Activated effector memory CD4-positive, alpha-beta T cell treated with anti-CD3 and anti-CD28 coated beads, Interleukin-2, amount 50 U/mL, for 16 hours (primary cell): ENCODE measurements at places on chromosomes 12 and 14.

- DNase-seq, result no peak
Observed at GRCh38 chr14:71300566-71301330, 393.5 kb downstream of the PCNX1 start.

GRCh38 chr12:124784871-124785572 lies 78.6 kb downstream of the SCARB1 start:
- no peak for DNase-seq

DNA sequence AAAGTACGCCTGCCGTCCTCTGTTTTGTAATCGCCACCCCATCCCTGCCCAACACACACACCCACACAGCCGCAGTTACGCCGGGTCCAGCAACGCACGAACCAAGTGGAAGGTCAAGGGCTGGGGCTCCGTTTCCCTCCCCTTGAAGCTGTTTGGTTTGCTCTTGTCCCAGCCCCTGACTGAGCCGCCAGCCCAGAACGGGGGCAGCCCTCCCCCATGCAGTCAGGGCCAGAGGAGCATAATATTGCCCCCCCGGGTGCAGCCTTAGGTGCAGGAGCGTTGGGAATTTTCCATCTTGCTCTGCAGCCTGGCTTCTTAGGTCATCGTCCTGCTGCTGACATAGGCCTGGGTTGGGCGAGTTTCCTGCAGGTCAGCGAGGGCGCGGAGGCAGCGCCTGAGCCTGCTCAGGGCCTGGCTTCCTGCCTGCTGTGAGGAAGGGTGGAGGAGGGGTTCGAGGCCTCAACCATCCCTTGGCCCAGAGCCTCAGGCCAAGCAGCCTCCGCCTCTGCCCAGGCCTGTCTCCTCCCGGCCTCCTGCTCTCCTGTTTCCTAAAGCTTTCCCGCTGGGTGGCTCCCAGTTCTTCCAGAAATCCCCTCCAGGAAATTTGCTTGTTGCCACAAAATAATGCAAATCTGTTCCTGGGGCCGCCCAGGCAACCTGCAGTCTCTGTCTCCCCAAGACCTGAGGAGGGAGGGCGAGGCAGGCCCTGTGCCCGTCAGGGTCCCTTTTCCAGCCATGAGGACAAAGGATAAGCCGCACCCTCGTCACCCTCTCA lies 44.5 kb downstream of the PSMA6 start:
- DNase-seq, result no peak

DNA sequence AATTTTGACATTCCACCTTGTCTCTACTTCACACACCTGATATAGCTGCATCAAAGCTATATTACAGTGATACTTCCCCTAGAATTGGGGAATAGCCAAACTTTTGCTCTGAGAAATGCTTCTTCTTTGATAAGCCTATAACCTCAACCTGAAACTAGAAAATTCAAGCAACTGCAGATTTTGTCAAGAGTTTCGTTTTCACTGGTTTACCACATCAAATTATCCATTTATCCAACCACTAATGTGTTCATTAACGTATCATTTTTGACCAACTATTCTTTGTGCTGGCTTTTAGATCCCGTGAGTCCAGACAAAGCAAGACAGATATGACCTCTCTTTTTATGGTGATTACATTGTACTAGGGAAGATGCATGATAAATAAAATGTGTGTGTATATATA lies 13.5 kb upstream of the TAS2R46 start:
- no peak for DNase-seq

GRCh38 chr12:57836442-57837375 lies 9.8 kb downstream of the CTDSP2 start:
- DNase-seq, result peak; percentile 74

DNA sequence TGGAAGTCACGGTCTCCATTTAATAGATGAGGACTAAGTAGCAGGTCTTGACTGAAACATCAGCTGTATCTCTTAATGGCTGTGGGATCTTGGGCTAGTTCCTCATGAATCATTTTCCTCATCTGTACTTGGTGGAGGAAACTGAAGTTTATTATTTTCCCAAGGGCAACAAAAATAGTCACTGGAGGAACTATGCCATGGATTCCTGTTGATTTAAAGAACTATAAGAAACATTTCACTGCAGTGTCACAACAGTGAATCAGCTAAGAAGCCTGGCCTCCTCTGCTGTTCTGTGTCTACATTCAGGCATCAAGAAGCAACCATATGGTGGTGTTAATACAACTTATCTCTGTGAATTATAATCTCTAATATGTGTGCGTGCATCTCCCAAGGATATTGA lies 200.5 kb downstream of the STXBP6 start:
- no peak for DNase-seq

GRCh38 chr12:120214626-120215356 lies 13.9 kb upstream of the RPLP0 start:
- no peak for DNase-seq

DNA sequence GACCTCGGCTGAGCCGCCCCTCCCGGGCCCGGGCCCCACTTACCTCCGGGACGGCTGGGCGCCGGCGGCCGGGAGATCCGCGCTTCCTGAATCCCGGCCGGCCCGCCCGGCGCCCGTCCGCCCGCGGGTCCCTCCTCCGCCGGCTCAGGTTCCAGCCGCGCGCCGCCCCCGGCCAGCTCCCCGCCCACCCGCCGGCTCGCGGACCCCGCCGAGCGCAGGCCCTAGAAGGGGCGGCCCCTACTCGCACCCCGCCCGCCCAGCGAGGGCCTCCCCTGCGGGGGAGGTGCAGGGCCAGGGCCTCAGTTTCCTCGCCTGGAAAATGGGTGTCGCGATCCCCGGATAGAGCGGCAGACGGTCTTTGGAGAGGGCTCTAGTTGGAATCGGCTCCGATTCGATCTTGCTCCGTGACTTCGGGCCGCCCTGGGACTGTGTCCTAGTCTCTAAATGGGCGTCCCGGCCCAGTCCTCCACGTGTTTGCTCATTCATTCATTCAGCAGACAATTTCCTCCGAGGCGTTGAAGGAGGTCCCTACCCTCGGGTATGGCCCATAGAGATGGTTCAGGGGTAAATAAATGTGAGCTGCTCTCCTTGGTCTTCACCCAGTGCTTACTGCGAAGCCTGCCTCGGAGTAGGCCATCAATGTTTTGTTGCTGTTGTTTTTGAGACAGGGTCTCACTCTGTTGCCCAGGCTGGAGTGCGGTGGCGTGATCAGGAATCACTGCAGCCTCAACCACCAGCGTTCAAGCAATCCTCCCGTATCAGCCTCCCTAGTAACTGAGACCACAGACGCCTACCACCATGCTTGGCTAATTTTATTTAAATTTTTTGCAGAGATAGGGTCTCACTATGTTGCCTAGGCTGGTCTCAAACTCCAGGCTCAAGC lies at the start of gene TRPV4:
TSS of gene TRPV4 (minus strand) at position 92 of the 883 bp plus-strand sequence. CDS start 18,602 bp downstream, outside the sequence.
- DNase-seq, result no peak

DNA sequence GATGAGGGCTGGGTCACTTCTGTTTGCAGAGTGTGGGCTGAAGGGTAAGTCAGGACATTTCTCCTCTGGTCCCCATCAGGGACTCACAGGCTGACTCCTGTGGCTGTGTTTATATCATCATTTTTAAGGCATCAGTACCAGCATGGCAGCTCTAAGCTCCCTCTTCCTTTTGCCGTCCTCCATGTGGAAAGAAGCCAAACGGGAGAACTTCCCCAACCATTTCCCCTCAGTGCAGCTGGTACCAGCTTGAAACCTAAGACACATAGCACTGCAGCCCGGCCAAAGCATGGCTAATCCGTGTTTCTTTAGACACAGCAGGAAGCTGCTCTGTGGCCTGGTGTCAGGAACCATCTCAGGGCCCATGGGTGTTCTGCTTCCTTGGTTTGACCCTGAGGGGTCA lies 31.9 kb upstream of the ATP2A2 start:
- no peak for DNase-seq

GRCh38 chr14:99066378-99066777 lies 205.6 kb downstream of the BCL11B start:
- no peak for DNase-seq

- DNase-seq, result no peak
Observed at GRCh38 chr12:26782372-26783130, 50.4 kb downstream of the ITPR2 start.

DNA sequence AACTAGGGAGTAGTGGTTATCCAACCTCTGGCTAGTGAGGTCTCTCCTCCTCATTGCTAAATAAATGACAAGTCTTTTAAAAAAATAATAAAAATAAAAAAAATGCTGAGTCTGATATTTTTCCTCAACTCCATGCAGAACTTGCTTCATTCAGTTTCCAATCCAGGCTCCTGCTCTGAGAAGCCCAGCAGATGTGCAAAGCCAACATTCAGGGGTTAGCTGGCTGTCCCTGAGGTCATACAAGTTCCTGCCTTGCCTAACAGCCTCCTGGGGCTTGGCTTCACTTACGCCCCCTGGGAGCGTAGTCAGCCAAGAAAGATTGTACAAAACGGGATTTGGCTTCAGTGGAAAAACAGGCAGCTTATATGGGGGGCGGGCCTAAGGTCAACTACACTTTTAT lies 23.3 kb downstream of the RTRAF start:
- DNase-seq, result no peak

DNA sequence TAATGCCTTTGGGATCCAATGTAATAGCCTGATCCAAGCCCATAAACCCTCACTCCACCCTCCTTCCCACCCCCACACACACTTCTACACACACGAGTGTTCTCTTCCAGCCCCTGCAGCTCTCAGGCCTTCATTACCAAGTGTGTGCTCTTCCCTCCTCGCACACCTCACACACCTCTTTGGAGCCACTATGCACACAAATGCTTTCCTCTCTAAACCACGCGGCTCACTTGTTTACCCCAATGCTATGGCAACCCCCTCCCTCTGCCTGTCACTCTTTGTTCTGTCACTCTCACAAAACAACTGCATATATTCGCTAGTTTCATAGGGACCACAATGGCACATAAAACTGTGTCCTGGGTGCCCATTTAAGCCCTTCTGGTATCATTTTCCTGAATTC lies 35.1 kb downstream of the PPP2R5E start:
- DNase-seq, result no peak

- no peak for DNase-seq
Observed at GRCh38 chr12:124345795-124346194, 50.9 kb downstream of the RFLNA start.

DNA sequence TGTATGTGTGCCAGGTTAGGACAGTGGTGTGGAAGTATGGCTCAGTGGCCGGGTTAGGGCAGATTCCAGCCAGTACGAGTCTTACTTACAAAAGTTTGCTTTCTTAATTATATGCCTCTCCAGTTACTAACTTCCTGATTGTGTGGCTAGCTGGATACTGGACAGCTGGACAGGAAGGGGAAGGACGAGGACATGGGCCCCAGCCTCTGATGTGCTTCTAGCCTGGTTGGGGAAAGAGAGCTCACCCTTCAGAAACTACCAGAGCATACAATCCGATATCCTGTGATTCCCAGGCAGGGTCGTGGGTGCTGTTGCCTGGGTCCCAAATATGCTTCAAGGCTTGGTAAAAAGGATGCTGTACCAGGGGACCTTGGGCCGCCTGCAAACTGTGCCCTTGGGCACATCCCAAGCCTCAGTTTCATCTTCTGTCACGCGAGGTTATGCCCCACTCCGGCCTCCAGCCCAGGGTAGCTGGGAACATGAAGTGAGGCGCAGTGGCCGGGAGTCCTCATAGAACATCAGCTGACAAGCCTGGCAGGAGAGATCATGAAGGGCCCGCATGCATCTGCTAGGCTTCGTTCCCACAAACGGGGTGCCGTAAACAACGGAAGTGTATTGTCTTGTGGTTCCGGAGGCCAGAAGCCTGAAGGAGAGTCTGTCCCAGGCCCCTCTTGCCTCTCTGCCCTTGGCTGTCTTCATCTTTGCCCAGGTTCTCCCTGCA lies 23.2 kb upstream of the RIN3 start:
- no peak for DNase-seq

DNA sequence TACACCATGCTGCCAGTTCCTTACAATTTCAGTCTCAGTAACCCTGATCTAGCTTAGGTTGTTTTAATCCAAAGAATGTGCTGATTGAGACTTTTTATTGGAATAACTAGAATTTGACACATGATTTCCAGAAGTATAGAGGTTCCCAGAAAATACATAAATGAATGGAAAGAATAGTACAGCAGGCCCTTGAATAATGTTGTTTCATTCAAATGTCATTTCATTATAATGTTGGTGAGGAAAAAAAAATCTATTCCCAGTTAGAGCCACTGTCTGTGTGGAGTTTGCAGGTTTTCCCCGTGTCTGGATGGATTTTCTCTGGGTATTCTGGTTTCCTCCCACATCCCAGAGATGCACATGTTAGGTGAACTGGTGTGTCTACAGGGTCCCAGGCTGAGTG lies 273.5 kb upstream of the GARIN6 start:
- no peak for DNase-seq

DNA sequence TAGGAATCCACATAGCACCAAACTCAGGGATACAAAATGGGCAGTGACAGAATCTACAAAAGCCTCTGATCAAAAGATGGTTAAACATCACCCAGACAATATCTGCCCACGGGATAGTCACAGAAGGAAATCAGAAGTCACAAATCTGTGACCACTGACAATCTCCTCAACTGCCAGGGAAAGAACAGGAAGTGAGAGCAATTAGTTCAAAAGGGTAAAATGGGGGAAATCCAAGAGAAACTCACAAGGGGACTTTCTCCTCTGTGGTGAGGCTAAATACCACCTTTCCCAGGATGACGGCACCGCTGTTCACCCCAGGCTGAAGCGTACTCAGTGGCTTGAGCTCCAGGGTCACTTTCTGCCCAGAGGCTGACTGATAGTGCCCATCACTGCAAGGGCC lies 10.7 kb downstream of the TTC5 start:
- DNase-seq, result no peak

GRCh38 chr12:6099316-6099715 lies 25.2 kb downstream of the VWF start:
- DNase-seq, result no peak

DNA sequence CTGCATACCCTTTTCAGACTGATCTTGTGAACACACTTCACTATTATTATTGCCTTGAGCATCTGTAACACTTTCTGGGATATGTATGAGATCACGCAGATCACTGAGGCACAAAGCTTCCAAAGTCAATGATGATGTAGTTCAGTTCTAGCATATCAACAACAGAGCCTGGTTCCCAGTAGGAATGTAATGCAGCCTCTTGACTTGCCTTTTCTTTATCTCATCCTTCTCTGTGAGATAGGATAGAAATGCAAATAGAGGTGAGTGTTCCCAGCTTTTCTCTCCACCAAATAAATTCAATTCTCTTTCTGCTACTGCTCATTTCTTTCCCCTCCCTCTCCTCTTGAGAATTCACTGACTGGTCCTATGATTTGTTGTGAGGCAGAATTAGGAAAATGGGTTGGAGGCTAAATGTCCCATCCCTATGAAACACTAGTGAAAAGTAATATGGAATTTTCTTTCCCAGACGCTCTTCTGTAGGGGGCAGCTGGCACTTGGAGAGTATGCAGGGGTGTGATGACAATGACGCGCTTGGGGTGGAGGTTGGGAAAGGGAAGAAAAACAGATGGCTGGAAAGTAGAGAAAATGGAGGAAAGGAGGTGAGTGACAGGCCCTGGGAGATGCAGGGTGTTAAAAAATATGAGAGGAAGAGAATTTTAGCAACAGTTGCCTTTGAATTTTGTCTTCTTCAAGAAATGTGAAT lies 96.0 kb upstream of the TMTC1 start:
- DNase-seq, result no peak

- peak; percentile 16 for DNase-seq
Observed at GRCh38 chr12:47939009-47939601, 24.3 kb upstream of the TMEM106C start.
